ENCODE measurements at places on chromosomes 6 and 20.
A peak's percentile ranks its signal among the peaks of the same experiment; 100 is the strongest.

DNA sequence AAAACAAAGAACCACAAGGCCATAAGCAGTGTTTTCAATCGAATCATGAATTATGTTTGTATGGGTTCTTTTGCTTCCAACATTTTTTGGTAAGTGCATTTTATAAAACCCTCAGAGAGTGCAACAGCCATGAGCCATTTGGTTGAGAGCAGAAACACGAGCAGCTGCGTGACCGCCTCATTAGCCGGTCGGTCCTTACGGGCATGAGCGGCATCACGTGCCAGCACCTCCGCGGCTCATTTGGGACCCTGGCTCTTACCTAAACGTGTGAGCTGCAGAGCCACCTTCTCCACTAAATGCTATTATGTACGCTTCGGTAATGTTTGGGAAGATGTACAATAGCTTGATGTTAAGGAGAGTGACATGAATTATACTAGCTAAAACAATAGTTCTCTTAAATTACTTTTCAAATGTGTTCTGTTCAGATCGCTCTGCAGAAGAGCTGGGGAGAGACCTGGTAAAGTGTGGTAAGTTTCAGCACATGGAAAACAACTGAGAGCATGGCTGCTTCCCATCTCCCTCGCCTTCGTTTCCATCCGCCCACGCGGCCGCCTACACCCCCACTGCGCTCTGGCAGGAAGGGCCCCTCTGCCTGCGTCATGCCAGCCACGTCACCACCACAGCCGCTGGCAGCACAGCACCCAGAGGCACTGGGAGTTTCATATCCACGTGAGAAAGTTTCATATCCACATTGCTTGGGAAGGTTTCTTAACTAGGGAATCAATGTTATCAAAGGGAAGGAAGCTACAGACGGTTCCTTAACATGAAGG is 23.7 kb upstream of the PDE10A start:
- DNase-seq, result no peak

GRCh38 chr20:25079171-25079570 is 2.8 kb downstream of the VSX1 start:
- DNase-seq, result no peak

DNA sequence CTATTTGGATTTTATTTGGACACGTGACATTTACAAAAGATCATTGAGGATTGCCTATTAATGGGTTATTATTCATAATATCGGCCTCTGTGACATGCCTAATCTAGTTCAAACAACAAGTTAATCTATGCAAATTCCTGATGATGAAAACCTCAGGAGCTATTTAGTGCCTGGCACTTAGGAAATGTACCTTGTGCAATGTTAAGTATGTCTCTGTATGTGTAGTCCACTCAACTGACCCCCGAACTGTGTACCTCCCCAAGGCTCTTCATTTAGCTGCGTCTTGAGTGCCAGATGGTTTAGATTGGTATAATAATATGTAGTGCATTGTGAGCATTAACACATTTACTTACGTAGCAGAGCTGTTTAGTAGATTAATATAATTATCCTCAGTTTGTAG is 6.9 kb downstream of the LAMA2 start:
- DNase-seq, result no peak

- DNase-seq, result no peak
These were observed 1.6 kb upstream of the MDGA1 start for GRCh38 chr6:37699138-37699766.

GRCh38 chr6:41418741-41419140 is 83.3 kb downstream of the NCR2 start:
- no peak for DNase-seq

- DNase-seq, result no peak
These were observed 3.7 kb downstream of the ERMARD start for GRCh38 chr6:169755162-169755561.

GRCh38 chr6:56448046-56448445 is 194.6 kb downstream of the DST start:
- DNase-seq, result no peak

DNA sequence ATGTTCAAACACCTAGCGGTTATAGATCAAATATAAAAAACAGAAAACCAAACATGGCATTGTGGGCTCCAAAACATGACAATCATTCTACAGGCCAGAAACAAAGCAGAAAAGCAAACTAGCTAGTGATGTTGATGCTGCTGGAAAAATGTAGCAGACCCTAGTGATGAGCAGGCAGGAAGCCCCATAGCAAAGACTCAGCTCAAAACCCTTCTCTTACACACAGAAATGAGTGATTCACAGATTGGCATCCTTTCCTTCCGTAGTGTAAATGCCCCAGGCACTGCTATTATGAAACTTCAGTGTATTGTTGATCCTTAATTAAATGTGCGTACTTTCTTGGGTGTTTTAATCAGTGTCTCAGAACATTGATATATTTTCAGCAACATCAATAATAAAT is 425.1 kb downstream of the UTRN start:
- no peak for DNase-seq

DNA sequence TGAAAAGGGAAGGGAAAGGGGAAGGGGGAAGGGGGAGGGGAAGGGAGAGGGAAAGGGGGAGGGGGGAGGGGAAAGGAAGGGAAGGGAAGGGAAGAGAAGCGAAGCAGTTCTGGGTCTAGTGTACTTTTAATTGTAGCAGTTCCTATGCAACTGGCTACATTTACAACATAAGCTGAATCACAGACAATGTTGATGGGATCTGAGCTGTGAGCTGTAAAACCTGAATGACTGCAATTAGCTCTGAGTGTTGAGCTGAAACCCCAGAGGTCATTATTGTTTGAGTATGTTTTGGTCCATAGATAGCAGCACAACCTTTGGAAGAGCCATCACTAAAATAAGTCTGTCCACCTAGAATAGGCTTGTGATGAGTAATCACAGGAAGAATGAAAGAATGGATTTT is 7.2 kb upstream of the ABHD12 start:
- DNase-seq, result no peak

DNA sequence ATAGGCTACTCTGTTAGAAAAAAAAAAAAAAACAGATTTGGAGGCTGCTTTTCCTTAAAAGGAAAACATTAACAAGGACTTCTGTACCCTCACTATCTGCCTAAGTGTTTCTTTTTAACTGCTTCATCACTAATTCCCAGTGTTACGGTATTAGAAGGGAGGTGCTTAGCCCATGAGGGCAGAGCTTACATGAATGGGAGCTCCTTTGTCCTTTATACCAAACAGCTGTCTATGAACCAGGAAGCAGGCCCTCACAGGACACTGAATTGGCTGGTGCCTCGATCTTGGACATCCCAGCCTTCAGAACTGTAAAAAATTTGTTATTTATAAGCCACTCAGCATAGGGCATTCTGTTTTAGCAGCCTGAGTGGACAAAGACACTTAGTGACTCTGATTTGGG is 215.6 kb upstream of the NRSN1 start:
- DNase-seq, result no peak

DNA sequence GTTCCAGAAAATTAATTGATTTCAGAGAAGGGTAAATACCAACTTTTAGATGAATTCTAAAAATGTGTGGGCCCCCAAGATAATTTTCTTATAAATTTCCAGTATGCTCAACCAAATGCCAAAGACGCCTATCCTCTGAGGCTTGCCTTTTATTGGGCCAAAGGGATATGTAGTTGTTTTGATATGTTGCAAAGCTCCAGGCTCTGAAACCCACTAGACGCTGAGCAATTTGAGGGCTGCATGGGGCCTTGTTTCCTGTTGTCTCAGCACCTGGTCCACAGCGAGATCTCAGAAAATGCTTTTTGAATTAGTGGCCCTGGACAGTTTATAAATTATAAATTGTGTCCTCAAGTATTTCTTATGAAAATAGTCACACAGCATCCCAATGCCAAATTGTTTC is 397.2 kb downstream of the SAMD5 start:
- no peak for DNase-seq

- peak; percentile 54 for DNase-seq
These were observed 33.1 kb upstream of the LCA5 start for GRCh38 chr6:79570129-79571029.

- DNase-seq, result no peak
These were observed 480.8 kb upstream of the JARID2 start for GRCh38 chr6:14765106-14765505.

GRCh38 chr20:4512891-4513550 is 208.7 kb upstream of the PRND start:
- no peak for DNase-seq

- no peak for DNase-seq
These were observed 1097.8 kb downstream of the KIF16B start for GRCh38 chr20:15475483-15475882.

- peak; percentile 19 for DNase-seq
These were observed 120.5 kb upstream of the CHD6 start for GRCh38 chr20:41738604-41739206.

GRCh38 chr6:157646012-157646411 is 177.0 kb upstream of the SNX9 start:
- DNase-seq, result no peak

GRCh38 chr6:68317366-68317765 is 317.7 kb upstream of the ADGRB3 start:
- DNase-seq, result no peak

GRCh38 chr20:36106606-36107005 is 47.9 kb upstream of the EPB41L1 start:
- DNase-seq, result no peak

GRCh38 chr6:15023448-15023847 is 222.4 kb upstream of the JARID2 start:
- DNase-seq, result no peak

- DNase-seq, result no peak
These were observed 56.0 kb upstream of the FNDC1 start for GRCh38 chr6:159113223-159113622.

DNA sequence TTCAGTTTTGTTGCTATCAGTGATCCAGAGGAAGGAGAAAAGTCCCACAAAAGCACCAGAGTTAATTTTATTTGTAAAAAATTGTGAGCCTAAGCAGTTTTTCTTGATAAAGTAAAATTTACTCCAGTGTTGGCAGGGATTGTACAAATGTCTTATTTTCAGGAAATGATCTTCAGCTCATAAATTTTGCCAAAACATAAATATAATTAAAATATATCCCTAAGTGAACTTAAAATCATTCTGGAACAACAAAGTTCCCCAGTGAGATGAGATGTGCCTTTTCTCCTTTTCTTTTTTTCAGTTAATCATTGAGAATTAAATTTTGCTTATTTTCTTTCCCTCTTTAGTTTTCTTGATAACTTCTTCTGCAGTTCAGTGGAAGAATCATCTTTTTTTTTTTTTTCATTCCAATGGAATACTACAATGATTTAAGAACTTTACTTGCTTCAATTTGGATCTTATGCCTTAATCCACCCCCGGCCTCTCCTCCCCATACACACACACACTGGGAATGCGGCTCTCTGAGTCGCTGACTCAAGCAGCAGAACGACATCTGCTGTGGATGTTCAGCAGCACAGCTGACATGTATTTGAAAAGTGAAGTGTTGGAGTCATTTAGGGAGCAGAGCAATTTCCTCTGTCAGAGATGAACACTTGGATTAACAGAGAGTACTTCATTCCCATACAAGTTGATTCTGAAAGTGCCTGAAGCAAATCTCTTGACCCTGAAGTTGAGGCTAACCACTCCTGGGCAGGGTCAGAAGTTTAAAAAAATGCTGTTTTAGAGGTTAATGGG is 27.7 kb upstream of the LAMA4 start:
- DNase-seq, result no peak

DNA sequence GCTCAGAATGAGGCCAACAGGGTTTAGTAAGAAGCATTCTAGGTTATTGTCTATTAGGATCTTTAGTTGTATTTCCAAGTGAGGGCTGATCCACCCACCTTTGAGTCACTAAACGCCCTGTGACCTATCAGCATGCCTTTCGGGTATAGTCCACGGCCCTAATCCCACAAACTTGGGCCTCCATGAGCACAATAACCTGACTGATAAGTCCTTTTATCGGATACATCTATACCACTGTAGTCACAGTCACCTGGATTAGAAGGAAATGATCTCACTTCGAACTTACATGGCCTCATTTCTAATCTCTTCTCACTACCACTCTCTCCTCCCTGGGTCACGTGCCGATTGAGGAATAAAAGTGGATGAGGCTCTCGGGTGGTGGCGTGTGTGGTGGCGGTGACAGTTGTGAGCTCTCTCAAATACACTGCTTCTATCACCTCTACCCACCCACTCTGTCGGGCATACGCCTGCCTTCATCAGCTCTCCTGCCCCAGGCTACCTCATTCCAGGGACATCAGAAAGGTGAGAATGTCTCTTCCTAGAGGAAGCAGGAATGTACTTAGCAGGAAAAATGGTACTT is 65.2 kb downstream of the TRAM2 start:
- DNase-seq, result no peak

DNA sequence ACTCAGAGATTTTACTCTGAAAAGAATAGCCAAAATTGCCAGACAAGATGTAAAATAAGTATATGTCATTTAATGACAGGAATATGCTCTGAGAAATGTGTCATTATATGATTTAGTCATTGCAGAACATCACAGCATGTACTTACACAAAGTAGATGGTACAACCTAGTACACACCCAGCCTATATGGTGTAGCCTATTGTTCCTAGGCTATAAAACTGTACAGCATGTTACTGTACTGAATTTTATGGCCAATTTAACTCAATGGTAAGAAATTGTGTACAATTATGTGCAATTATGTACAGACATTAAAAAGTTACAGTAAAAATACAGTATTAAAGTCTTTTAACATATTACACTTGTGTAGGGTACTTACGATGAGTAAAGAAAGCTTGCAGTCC is 311.9 kb upstream of the EPHA7 start:
- no peak for DNase-seq

- no peak for DNase-seq
These were observed 14.7 kb upstream of the PTGIS start for GRCh38 chr20:49582413-49583334.

GRCh38 chr20:63876489-63877036 is 11.5 kb downstream of the TPD52L2 start:
- no peak for DNase-seq

DNA sequence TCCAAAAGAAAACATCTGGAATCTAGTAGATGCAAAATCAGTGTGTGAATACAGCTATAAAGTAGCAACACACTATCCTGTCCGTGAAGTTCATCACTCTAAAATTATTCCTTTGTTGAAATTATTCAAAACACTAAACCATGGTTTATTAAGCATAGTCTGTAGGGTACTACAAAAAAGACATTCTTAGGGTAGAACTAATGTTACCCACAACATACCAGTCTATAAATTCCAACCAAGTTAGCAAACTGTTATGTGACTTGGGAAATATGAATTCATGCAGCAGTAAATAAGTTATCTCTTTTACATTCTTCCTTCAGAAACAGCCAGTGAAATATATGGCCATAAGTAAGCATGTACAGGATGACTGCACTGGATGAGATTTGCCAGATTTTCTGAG is 580.3 kb upstream of the ADGRB3 start:
- DNase-seq, result no peak

- DNase-seq, result no peak
These were observed 68.3 kb downstream of the PKHD1 start for GRCh38 chr6:52019092-52019491.

DNA sequence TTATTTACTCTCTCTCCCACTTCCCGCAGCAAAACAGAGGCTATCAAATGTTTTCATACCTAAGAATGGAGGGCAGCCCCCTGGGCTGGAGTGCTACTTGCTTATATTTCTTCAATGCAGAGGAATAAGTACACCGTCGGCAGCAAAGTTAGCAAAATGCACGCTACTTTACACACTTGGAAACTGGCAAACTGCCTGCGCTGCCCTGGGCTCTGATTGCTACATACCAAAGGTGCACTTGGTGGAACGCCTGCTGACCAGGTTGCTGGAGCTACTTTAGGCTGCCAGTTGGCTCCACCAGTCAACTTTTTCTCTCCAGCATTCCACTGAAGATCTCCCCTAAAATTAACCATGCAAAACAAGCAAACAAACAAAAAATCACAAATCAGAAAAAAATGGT is 62.4 kb downstream of the PRSS35 start:
- DNase-seq, result no peak

Data from AML-193 (cell line).